Thoracic aorta (tissue), 2 donors: ENCODE measurements at places on chromosomes 5 and 9. TPM values are rescaled to one million over a fixed set of nuclear protein-coding genes. Genes with fewer than 3 reads are reported as not detected.

DNA sequence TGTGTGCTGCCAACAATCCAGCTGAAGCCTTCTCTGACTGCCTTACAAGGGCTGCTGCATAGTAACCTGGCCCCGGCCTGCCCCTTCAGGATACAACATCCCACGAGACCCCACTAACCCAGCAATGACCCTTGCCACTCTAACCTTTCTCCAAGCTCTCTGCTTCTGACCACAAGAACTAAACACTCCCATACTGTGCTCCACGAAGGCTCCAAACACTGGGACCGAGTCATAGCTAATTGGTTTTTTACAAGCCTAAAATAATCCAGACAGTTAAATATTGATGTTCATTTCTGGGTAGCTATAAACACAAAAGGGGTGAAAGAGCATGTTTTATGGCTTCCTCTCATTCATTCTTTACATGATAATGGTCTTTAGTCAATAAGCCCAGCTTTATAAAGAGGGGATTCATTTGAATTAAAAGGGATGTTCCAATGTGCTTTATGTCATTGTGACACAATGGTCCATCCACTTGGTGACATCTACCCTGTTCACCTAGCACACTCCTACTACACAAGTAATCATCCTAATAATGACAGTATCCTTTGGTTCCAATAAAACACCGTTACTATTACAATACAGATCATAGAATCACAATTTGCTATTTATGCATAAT lies 16.2 kb upstream of the TLE4 start:
- no peak for DNase-seq

DNA sequence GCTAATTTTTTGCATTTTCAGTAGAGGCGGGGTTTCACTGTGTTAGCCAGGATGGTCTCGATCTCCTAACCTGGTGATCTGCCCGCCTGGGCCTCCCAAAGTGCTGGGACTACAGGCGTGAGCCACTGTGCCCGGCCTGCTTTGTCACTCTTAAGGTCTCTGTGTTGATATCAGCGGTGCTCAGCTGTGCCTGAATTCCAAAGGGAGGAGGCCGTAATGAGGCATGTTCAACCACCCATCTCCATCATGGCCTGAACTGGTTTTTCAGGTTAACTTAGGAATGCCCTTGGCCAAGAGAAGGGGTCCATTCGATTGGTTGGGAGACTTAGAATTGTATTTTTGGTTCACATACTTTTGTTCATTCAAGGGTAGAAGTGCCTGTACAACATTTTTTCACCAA lies 22.0 kb downstream of the HSD17B3 start:
- no peak for DNase-seq

GRCh38 chr9:81522716-81523551 lies 166.4 kb downstream of the TLE1 start:
- no peak for DNase-seq

BARX1 gene
- not detected for total RNA-seq

- peak; percentile 9 for DNase-seq
Observed at GRCh38 chr5:74149395-74149794, 491.1 kb downstream of the ENC1 start.

- DNase-seq, result no peak
Observed at GRCh38 chr5:35436400-35437057, 181.1 kb upstream of the SPEF2 start.

GRCh38 chr5:1857256-1857600 lies 25.5 kb downstream of the IRX4 start:
- DNase-seq, result no peak

DNA sequence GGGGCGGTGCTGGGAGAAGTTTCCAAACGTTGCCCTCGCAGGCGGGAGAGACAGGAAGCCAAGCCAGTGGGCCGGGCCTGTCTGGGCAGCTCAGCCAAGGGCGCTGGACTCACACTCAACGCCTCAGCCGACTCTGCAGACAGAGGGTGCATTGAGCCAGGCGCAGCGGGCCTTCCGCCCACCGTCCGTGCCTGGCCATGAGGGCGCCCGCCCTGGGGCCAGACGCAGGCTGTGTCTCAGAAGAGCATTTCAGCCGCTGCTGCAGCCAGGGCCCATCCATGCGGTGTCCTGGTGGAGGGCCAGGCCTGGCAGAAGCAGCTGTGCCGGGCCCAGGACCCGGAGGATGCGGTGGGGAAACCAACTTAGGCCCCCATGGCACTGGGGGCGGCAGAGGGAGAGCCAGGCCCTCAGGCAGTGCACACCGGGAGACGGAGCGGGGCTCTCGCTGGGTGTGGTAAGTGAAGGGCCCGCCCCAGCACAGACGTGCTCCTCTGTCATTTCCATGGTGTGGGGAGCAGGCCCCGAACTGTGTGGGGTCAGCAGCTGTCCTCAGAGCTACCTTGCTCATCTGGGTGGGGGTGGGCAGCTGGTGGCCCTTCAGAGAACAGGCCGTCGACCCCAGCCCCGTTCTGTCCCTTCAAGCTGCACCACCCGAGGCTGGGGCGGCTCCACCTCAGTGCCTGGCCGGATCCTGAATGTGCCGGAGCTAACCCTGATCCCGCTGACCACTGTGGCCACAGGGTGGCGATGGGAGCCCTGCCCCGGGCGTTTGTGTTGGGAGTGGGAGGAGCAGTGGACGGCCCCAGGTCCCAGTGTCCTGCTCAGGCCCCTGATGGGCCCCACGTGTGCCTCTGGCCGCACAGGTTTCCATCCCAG lies 18.0 kb downstream of the DNLZ start:
- peak; percentile 45 for DNase-seq
